Stimulated activated CD4-positive, alpha-beta T cell treated with anti-CD3 and anti-CD28 coated beads, Interleukin-1b, Interleukin-23, amount 100 ng/mL, for 1 hour (primary cell): ENCODE measurements at places on chromosomes 4 and X.

- no peak for DNase-seq
These were observed 123.0 kb downstream of the RASGEF1B start for GRCh38 chr4:81348778-81349094.

DNA sequence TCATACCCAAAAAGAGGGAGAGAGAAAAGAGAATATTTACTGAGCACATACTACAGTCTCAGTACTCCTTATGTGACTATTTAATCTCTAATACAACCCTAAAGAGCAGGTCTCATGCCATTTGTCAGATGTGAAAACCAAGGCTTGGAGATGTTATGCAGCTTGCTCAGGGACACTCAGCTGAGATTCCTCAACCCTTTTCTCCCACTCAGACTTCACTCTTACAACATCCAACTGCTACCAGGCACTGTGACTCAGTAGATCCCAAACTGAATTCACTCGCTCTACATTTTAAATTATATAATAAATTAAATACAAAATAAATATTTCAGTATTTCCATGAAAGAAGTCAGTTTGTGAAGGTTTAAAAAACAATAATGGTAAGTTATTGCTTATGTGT, 53.7 kb downstream of the TSPAN5 start:
- DNase-seq, result no peak

GRCh38 chr4:41028392-41029076, 185.8 kb downstream of the APBB2 start:
- no peak for DNase-seq

DNA sequence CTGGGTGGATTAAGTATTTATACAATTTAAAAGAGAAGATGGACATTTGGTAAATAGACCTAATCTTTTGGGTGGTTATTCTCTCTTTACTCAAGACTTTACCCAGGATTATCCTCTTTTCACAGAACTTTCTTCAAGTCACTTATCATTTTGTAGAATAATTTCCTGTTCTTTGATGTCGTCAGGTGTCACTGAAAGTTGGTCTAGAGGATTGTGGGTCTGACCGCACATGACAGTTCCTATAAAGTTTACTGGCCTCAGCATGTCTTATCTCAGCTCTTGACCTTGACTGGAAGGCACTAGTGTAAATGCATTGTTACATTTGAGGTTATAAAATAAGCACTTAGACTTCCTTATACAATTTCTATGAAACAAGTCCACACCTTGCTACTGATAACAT, 139.9 kb upstream of the SLC4A4 start:
- no peak for DNase-seq

GRCh38 chr4:75547647-75548387, 8.0 kb upstream of the ODAPH start:
- DNase-seq, result no peak

DNA sequence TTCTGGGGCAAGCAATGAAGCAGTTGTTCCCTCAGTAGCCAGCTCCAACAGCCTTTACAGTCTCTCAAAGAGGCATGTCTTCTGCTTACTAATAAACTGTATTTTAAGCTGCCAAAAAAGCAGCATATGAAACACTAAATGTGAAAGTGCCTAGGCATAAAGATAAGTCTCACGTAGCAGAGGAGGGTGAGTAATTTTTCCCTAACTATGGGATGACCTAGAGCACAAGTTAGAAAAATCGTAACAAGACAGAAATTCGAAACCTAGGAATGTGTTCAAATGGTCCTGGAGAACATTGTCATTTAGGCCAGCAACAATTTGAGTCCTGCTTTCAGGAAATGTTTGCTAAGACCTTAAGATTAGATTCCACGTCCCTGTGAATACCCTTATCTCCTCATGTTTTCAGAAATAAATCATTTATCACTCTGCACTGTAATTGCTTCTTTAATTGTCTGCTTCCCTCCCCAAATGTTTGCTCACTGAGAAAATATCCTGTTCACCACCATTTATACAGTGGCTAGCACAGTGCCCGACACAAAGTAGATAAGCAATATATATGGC, 222.2 kb downstream of the KCNIP4 start:
- no peak for DNase-seq

DNA sequence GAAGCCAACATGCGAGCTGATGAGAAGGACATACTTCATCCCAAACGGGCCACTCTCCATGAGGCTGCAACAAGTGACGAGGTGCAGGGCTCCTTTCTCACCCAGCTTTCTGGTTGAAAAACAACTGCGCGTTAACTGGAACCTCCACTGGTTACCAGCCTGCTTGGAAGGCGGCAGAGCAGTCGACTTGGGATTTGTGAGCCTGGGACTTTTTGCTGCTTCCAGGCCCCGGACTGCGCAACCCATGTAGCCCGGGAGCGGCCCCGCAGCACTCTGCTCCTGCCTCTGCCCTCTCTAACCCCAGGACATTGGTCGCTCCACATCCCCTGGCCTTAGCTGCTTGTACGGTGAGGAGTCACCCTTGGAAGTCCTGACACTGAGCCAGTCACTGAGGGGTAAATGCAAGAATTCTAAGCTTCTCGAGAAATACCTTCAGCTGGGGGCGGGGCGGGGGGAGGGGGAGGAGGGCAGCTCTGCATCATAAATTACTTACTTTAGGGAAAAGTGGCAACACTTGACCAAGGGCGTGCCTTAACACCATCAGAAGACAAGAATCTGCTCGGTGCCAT, 72.7 kb downstream of the MTMR1 start:
- DNase-seq, result no peak

DNA sequence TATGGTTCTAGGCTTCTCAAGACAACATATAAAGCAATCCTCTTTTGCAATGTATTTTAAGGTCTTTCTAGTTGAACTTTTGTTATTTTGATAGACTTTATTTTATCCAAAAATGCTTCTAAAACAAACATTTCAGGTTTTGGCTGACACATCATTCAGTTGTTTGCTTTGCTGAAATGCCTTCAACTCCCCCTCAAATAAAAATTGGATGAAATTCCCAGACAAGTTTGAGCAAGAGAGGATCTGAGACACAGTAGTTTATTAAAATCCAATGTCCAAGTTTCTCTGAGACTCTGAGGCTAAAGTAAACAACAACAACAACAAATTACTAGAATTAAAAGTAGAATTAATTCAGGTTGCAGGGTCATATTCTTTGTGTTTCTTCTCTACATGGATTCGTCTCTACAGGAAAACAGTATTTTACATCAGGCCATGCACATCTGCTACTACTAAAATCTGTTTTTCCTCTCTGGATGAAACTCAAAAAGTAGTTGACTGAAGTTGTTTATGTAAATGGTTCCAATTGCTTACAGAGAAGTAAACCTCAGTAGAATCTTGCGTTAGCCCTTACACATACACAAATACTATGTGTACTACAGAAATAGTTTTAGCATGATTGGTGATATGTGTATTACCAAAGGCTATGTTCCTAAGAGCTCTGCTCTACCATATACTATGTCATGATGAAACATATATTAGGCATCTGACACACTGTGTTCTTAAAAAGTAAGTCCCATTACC, 64.9 kb downstream of the PRSS12 start:
- no peak for DNase-seq

- DNase-seq, result no peak
These were observed 920 bp downstream of the HTT-AS start for GRCh38 chr4:3073158-3074077.

DNA sequence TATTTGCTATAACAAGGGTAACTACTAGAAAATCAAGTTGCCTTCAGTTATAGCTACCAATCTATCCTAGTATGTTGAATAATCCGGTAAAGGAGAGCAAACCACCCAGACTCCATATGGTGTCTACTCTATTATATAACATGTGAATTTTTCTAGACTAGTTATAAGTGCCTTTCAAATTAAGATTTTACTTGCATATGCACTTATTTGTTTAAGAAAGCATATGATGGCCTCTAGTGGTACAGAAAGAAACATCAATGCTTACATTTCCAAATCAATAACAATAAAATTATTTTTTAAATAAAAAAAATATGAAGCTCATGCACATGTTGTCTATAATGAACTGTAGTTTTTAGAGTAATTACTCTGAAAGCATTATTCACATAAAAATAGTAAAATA, 1516.4 kb upstream of the PABPC4L start:
- no peak for DNase-seq

- DNase-seq, result no peak
These were observed 13.6 kb downstream of the ELOVL6 start for GRCh38 chr4:110184791-110185155.

DNA sequence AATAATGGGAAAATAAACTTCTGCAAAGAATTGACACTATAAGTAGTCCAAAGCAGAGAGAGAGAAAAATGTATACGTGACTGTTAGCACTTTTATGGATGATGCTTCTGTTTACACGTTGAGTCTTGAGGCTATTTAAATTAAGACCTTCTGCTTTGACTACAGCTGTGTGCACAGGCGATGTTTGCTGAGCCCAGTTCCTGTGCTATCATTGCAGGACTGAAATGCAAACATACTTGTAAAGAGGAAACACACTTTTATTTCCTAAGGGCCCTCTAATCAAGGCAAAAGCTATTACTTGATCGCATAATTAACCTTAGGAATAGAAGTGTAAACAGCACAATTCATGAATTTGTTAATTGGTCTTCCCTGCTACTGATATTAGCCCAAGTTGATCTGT, 226.9 kb downstream of the FBXW7 start:
- DNase-seq, result no peak

- no peak for DNase-seq
These were observed 222.3 kb upstream of the BOD1L1 start for GRCh38 chr4:13849778-13850177.

- DNase-seq, result no peak
These were observed 4.5 kb downstream of the CTPS2 start for GRCh38 chrX:16708016-16708415.

- DNase-seq, result no peak
These were observed 953.4 kb upstream of the NDST4 start for GRCh38 chr4:116066711-116067245.

DNA sequence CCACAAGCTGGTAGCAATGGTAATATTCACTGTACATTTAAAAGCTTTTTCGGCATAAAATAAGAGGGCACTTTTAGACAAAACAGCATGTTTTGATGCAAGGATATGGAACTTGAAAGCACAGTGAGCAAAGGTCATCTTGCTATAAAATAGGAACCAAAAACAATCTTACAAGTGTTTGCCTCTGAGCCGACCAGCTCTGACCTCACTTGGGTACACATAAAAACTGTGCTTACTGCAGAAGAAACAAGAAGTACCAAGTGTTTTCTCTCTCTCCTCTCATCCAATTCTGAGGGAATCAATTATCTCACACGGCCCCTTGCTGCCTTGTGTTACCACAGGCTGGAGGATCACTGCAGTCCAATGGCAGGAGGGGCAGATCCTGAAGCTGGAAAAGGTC, 4.8 kb upstream of the IQSEC2 start:
- DNase-seq, result no peak

DNA sequence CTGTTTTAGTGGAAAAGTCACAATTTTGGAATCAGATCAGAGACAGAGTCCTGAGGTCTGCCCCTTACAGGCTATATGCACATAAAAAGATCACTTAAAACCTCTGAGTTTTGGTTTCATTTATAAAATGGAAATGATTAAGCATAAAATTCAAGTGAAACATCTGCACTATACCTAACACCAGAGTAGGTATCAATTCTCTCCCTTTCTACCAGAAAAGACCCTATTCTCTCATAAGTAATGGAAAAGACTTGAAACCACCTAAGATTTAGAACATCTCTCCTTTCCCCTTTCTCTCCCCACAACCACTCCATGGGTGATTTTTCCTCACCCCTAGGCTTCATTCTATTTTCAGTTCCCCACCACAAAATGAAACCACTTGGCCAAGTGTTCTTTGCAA, 907 bp downstream of the LHFPL1 start:
- DNase-seq, result no peak

DNA sequence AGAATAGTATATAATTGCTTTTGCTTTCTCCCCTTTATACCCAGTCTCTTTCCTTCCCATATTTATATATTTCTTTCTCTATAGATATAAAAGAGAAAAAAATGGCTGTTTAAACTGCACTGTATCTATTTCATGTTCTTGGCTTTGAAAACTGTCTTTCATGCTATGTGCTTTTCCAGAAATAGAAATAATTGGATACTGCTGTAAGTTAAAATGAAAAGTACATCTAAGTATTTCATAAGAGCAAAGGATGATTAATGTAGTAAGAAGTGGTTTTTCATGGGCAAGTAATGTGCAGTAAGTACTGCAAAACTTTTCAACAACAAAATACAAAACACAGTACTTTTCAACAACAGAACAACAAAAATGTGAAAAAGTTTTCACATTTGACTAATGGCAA, 237.9 kb downstream of the SNCA start:
- no peak for DNase-seq

DNA sequence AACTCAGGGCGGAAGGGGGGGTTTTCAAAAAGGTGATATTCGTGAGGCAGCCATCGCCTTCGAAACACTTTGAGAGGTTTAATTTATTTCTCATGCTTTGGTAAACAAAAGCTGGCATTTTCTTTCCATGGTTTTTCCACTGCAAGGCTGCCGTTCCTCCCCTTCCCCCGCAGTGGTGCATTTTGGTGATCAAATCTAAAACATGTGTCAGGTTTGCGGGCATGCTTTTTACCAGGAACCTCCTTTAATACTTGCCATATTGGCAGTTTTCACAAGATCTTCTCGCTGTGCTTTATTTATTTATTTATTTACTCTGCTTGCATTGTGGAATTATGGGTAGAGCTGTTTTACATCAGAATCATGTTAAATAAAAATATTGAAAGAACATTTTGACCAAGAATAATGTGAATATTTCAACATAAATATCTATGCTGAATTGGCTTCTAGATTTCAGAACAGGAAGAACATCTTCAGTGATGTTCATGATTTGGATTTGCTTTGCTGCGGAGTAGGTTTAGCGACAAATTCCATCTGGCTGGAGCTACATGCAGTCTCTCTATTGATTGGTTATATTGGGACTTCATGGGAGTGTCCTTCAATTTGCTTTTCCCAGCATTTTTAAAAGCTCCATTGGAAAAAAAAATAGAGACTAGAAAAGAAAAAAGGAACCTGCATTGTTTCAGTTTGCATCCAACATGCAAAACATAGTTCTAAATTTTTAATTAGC, 54.4 kb downstream of the STOX2 start:
- no peak for DNase-seq

DNA sequence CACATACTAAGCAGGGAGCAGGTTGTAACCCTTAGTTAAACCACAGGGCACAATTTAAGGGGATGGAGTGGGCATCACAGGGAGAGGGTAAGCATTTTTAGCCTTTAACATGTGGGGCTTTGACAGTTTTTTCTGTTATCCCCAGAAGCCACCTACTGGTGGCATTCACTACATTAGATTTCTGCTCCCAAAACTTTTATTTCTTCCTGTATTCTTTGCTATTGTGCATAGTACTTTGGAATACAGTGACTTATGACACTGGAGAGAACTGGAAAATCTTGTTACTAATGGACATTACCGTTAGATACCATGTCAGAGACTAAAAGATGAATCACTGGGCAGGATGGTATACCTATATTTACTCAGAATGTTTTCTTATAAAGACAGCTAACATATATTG, 7.3 kb downstream of the TRIM75 start:
- no peak for DNase-seq

- no peak for DNase-seq
These were observed 321 bp upstream of the HPRT1 start for GRCh38 chrX:134459683-134460004.

DNA sequence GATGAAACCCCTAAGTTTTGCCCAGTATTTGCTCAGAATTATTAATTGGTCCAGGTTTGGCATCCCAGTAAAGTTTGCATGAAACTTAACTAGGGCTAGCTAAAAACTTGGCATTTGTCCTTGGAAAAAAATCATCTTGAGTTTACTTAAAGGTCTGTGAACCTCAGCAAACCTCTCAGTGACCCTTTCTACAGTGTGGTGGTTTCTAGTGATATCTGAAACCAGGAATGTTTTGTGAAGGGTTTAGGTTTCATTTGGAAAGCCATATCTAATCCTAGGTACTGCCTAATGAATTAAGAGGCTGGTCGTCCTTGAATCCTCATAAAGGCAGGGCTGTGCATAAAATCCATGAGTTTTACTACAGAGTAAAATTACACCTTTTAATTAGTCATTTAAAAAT, 218.5 kb upstream of the ANKRD50 start:
- DNase-seq, result no peak
